ENCODE measurements at places on chromosomes 6 and 20.

- DNase-seq, result no peak
Measured at GRCh38 chr20:33863440-33864323, 52.5 kb downstream of the CHMP4B start.

DNA sequence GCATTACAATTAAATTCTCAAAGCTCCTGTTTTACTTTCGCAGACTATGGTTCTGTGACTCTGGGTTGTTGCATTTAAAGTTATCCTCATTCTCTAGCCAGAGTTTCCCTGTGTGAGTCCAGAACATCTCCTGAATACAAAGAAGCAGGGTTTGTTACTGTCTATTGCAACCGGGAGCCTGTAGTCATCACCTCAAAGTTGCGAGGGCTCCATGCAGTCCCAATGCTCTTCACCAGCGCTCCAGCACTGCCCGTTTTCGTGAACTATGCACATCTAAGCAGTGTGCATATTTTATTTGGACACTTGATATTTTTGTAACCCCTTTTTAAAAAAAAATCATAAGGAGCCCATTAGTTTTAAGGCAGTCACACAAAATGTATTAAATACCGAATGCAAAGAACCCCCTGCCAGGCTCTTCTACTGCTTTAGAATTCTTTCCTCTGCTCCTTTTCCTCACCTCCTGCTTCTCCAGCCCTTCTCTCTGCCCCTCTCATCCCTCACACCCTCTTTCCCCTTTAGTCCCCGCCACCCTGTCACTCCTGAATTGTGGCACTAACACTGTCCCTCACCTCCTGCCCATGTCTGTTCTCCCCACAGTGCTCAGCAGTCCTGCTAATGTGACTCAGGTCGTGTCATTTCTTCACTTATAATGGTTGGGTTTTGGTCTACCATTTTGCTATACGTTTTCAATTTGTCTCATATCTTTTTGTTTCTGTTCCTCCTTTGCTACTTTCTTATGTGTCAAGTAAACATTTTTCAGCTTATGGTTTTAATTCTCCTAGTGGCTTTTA is 1.1 kb upstream of the HLA-C start:
- DNase-seq, result no peak

DNA sequence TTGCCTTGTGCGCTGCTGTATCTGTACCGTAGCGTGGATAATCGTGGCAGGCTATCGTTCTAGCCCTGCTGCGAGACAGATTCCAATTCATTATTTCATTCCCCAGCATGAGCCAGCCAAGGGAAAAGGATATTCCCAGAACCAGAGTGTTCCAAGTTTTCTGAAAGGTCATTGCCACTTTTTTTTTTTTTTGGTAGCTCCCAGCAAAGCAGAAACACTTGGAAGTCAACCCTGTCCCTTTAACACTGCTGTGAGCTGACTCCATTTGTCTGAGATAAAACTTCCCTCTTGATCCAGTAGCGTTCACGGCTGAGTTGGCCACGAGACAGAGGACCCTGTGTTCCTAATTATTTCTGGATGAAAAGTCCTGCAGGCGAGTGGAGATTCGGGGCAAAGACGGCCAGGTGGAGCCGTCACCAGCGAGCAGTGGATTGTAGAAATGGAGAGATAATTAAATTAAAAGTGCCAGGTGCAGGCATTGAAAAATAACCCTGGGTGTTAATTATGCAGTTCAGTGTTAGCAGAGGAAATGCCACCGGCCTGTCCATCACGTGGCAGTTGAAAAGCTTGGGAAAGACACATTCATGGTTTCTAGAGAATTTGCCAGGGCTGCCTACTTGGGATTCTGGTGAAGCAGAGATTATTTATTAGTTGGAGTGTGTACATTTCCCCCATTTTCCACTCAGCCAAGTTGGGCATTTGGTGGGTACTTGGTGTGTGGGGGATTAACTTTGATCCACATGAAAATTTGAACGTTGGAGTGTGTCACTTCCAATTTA is 164.2 kb downstream of the SLC24A3 start:
- DNase-seq, result no peak

- peak; percentile 36 for DNase-seq
Measured at GRCh38 chr6:158040051-158040803, 58.6 kb downstream of the SYNJ2 start.

GRCh38 chr6:161300823-161301222 is 27.0 kb upstream of the AGPAT4 start:
- no peak for DNase-seq

DNA sequence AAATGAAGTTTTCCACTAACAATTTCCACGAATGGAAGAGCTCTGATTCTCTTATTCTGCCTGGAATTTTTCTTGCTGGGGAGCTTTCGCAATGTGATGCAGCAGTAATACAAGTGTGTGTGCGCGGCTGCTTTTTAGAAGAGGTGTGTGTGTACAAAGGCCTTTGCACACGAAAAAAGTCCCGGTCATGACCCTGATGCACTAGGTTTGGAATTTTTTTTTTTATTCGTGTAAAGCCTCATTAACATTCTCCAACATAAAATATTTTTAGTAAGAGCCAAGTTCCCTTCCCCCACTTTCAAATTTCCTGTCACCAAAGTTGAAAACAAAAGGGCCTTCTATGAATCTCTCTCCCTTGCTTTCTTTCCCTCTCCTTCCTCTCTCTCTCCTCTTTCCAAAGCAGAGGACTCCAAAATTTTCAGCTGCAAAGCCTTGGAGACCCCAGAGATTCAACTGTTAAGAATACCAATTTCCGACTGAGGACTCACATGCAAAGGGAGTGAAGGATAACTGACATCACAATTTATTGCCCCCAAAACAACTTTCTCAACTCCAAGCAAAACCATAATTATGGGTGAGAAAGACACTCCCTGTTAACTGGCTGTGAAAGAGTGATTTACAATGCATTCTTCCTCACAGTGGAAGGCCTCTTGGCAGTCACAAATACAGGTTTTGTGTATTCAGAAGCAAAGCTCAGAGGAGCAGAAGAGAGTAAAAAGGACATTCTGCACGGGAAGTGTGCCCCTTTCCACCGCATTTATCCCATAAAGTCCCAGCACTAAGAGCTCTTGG is 421.2 kb upstream of the JARID2 start:
- no peak for DNase-seq

DNA sequence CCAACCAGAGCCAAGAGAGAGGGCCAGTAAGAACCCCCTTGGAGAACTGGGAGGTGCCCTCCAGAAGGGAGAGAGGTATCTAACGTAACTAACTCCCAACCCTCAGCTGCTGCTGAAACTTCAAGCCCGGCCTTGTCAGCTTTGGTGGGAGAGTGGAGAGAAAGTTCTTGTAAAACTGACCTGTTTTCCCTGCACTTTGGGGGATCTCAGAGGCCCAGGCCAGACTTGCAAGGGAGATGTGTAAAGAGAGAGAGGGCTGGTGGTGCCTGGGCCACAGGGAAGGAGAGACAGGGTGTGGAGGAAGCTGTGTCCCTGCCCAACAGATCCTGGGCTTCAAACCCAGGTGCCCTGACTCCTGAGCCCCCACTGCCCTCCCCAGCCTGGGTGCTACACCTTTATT is 17.3 kb upstream of the IP6K3 start:
- DNase-seq, result no peak

GRCh38 chr6:111258615-111259088 is 171.3 kb downstream of the SLC16A10 start:
- no peak for DNase-seq

- no peak for DNase-seq
Measured at GRCh38 chr6:128500749-128501600, 19.4 kb downstream of the PTPRK start.

GRCh38 chr20:59324521-59325141 is 24.2 kb downstream of the EDN3 start:
- no peak for DNase-seq

- DNase-seq, result no peak
Measured at GRCh38 chr6:113293423-113293740, 563.8 kb upstream of the MARCKS start.

DNA sequence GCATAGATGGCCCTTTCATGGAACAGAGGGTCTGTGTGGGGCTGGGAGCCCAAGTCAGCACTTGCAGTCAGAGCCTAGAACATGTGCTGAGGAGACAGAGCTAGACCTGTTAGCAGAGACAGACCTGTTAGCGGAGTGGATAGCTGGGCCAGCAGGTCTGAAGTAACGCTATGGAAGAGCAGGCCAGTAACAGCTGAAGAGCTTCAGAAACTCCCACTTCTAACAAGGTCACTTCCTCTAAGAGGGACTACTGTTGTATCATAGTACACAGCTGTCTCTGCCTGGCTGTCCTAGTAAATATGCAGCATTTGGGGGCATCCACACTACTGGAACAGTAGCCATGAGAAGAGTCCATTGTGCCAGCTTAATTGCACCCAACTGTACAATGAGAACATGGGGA is 41.2 kb upstream of the POLR1H start:
- DNase-seq, result no peak

GRCh38 chr6:49576618-49577017 is 26.1 kb downstream of the C6orf141 start:
- DNase-seq, result no peak

DNA sequence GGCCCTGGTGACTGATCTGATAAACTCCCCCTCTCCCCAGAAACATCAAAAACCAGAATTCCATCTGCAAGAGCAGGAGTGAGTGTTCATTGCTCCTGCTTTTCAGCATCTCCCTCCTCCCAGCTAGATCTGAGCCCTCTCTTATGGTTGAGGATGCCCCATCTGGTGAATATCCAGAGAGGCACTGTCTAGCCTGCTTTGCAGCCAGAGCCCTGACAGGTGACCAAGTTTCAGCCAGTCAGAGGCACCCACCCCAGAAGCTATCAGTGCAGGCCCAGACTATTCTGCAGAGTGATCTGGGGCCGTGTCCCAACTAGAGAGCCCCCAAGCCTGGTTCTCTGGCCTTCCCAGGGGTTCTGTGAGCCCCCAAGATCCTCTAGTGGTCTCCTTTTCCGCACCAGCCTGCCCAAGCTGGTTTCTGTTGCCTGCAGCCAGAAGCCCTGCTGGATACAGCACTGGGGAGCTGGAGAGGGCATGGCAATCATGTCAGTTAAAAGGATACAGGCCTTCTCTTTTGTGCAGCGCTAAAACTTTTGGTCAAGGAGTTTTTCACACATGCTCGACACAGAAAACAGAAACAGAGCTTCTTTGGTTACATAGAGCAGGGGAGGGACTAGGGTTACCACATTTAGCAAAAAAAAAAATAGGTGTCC is 6.6 kb upstream of the BMP7 start:
- no peak for DNase-seq

DNA sequence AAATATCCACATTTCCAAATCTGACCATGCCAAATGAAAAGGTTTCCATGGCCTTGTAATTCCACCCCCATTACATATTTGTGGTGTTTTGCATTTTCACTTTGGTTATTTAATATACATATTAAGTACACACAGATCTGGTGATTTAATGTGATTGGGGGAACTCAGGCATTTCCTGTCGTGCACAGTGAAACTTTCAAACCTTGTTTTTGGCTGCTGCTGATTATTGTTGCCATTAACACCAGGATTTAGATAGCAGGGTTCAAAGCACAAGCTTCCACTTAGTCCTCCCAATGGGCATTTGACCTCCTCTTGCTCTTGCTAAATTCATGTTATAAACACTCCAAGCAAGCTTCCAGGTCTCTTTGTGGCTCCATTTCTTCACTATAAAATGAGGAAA is 166.5 kb downstream of the SOBP start:
- DNase-seq, result no peak

DNA sequence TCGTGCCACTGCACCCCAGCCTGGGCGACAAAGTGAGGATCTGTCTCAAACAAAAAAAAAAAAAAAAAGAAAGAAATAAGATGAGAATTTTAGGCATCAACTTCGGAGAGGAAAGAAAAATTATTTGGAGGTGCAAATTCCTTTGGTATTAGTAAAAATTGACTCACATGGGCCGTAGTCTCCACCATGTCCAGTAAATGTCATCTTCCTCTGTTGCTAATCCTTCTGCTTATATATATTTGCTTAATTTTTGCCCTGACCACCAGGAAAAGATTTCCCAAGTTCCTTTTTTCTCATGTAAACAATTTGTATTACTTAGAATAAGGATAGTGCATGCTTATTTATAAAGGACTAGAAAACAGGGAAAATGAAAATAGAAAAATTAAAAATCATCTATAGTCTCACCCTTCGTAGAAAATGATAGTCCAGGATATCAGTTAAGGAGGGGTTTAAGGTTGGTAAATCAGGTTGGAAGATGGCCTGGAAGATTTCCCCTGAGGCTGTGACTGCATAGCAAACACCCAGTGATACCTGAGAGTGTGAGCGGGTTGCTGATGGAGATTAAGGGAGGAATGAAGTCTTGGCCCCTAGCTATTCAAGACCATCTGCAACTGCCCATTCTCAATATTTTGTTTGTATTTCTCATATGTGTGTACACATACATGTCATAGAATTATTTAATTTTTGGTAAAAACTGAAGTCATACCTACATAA is 240.8 kb downstream of the ZNF217 start:
- no peak for DNase-seq

DNA sequence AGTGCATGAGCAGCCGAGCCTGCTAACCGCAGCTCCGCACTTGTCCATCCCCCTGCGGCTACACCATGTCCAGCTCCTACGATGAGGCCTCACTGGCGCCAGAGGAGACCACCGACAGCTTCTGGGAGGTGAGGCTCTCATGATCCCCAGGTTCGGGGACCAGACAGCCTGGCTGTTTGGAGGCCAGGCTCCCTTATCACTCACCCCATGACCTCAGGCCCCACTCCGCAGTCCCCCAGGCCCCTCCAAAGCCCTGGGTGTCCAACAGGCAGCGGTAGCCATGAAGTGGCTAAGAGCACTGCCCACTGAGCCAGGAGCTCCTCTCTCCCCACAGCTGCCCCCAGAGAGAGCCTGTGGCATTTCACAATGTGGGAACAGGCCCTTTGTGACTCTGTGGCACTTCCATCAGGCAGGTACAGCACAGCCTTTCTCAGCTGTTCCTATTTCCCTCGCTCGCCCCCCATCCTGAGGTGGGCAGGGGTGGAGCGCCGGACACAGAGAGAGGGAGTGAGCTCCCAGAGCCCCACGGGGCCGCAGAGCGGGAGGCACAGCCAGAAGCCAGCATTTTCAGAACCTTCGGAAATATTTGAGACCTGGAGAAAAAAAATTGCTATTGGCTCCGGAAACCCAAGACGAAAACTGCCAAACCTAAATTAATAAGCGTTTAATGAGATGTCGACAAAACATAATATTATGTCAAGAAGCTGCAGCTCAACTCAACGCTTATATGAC is 29.7 kb downstream of the SPDEF start:
- DNase-seq, result no peak

GRCh38 chr20:43722153-43722505 is 4.7 kb downstream of the GTSF1L start:
- peak; percentile 32 for DNase-seq

DNA sequence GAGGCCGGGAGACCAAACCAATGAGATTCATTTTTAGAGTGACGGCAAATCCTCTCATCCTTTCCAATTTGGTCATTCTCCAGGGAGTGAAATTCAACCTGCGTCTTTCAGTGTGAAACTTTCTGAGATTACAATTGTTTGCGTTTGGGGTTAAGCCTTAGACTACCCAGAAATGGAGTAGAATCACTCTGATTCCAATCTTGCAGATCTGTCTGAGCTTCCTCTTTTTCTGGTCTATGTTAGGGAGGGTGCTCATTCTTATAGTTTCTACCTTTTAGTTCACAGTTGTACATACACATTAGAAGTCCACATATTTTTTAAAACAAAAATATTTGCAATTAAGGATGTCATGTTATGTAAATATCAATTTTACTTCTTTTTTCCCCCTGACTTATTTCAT is 183.0 kb upstream of the PHACTR1 start:
- DNase-seq, result no peak

- DNase-seq, result no peak
Measured at GRCh38 chr20:41482647-41483552, 116.3 kb upstream of the EMILIN3 start.

- no peak for DNase-seq
Measured at GRCh38 chr20:1500496-1500895, 9.3 kb upstream of the SIRPB2 start.

Data from stimulated activated naive CD4-positive, alpha-beta T cell treated with Interleukin-2 at 50 U/mL for 16 hours (primary cell).